CD4-positive, alpha-beta T cell treated with Interleukin-4 for 1 hour (primary cell): ENCODE measurements at places on chromosomes 7 and 10.
A peak's percentile ranks its signal among the peaks of the same experiment; 100 is the strongest.

GRCh38 chr7:108360058-108360800 is 96.0 kb downstream of the NRCAM start:
- DNase-seq = no peak

- no peak for DNase-seq
These were observed 29.3 kb upstream of the GGCT start for GRCh38 chr7:30533886-30534285.

- no peak for DNase-seq
These were observed 30.4 kb downstream of the A1CF start for GRCh38 chr10:50855015-50855414.

DNA sequence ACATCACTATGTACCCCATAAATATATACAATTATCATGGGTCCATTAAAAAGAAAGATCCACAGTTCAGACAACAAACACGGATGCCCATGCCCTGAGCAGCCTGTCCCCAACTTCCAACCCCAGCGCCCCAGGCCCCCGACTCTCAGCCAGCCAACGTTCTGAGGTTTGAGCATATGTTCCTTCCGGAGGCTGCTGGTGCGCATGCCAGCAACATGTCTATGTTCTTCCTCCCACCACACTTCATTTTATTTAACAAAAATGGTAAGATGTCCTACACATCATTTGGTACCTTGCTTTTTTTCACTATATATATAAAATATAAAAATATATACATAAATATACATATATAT is 250.9 kb downstream of the MAD1L1 start:
- no peak for DNase-seq

DNA sequence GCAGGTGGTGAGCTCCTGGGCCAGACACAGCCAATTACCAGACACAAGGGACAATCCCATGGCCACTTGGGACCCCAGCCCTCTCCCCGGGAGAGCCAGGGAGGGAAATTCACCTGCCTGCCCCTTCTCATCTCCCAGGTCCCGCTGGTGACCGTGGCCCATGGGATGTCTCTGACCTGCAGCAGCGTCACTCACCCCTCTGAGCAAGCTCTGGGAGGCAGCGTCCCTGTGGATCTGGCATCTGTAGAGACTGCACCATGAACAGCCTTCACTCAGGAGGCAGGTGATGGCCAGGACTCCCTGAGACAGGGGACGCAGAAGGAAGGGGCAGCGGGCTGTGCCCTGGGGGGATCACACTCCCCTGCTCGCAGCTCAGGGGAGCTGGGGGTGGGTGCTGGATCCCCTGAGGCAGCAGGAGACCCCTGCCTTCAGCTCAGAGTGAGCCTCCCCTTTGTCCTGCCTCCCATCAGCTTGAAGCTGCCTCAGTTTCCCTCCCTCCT is 90.8 kb downstream of the FOXL3 start:
- no peak for DNase-seq

DNA sequence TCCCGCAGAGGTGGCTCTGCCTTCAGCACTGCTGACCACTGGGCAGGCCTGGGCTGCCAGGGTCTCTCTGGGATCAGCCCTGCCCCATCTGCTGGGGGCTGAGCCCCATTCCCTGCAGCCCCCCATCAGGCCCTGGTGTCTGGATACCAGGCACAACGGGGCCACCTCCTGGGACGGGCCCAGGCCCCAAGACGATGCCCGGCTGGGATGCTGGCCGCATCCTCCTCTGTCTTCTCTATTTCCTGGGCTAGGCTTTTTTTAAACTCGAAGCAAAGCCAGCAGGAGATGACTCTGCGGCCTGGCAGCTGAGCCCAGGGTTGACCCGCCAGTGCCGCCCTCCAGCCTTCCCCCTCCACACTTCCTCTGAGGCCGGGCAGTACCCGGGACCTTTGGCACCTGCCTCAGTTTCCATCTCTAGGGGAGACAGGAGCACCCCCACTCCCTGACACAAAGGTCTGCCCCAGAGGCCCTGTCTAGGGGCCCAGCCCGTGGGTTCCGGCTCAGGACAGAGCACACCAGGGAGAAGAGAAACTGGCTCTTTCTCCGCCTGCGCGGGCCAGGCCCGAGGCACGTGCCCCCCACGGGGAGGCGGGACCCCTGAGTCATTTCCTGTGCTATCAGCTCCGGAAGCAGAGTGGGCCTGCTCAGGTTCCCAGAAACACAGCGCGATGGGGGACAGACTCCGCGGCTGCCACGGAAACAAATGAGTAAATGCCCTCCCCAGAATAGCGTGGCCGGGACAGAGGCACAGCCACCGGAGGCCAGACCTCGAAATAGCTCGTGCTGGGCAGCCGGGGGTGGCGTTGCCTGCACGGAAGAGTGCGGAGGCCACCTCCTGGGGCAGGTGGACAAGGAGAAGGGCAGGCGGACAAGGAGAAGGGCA is 84.6 kb upstream of the PDGFA start:
- peak; percentile 95 for DNase-seq

- DNase-seq = no peak
These were observed 149.6 kb upstream of the PPP2R2D start for GRCh38 chr10:131750973-131751826.

DNA sequence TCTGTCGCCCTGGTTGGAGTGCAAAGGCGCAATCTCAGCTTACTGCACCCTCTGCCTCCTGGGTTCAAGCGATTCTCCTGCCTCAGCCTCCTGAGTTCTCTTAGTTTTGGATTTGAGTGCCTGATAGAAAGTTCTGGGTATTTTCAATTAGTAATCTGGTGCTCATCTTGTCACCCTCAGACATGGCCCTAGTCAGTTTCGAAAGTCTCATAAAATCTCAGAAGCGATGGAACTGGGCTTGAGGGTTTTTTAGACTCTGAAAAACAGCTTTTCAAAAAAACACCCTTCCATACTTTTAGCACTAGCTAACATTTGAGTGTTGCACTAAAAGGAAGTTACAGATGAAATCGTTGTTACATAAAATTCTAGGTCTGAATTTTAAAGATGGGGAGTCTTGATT is 9.4 kb upstream of the PIP4K2A start:
- DNase-seq = no peak

GRCh38 chr7:22611758-22612079 is 111.7 kb upstream of the STEAP1B start:
- no peak for DNase-seq

DNA sequence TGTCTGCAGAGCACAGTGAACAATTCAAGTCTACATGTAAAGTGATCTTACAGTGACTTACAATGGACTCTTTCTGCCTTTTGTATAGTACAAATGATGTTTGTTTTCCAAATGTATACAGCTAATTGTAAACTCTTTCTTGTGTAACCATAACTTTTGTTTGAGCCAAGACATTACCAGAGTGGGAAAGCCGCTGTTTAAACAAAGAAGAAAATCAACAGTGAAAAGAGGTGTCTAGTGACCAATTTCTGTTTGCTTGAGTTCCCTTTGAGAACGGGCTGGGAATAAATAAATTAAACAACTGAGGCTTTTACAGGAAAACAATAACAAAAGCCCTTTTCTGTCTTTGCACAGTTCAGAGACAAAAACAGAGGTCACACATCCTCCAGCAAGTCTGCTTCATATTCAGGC is 1163.4 kb downstream of the CNTNAP2 start:
- no peak for DNase-seq

- no peak for DNase-seq
These were observed 19.3 kb downstream of the CDHR3 start for GRCh38 chr7:105982388-105982787.

- no peak for DNase-seq
These were observed 99.0 kb downstream of the AOAH start for GRCh38 chr7:36625247-36625646.

DNA sequence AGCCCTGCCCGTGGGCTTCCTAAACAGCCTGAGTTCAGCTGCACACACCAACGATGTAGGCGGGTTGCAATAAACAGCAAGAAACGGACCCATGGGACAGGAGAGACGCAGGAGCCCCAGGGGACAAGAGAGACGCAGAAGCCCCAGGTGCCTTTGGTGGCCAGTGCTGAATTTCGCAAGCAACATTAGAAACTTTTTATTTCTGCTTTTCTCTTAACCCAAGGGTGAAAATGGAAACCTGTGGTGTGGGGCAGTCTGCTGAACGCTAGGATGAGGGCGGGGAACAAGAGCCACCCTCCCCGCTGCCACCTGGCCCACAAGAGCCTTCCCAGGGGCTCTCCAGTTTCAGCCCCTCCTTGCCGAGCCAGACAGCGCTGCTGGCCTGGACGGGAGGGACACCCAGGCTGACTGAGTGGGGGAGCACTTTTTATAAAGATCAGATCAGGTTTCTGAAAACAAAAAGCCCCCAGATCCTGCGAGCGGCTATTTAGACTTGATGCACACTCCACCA is 20.0 kb upstream of the GPR146 start:
- no peak for DNase-seq

DNA sequence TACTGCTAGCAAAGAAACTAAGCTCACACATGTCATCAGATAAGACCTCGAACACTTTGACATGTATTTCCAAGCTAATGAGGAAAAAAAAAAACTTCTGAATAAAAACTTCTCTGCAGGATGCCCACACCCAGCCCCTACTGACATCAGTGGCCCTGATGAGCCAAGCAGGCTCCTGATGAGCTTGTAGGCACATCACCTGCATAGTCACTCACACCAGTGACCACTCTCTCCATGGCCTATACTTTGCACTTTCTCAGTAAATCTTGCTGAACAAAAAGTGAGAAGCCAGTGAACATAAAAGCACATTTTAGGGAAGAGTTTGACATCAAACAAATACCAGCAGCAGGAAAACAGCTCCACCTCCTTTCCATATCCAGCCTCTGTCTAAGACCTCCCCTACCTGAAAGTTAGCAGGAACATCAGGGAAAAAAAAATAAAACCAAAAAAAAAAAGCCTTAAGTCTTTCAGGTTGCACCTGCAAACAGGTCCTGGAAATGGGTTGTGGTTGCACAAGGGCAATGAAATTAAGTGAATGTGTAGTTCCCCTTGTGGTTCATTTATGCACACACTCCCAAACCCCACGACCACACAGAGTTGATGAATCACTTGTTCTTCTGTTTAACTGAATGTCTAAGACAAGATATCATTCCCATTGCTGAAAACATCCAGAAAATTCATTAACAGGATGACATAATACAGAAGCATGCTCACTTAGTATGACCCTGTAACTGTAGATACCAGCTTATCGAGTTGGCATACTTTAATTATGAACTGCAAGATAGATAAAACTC is 205.2 kb upstream of the PDE1C start:
- no peak for DNase-seq

DNA sequence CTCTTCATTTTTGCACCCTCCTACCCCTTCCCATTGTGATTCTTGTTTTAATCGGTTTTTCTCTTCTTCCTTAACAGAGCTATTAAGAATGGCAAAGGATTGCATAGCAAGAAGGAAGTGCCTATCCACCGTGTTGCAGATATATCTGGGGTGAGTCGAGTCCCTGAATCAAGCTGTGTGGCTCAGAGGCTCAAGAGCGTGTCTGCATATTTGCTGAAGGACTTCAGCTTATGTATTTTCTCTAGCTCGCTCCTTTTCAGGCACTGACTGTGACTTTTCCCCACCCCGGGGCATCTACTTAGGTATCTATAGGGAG is 126.6 kb downstream of the LRRC4 start:
- DNase-seq = no peak

GRCh38 chr7:8931906-8932646 is 498.7 kb downstream of the NXPH1 start:
- no peak for DNase-seq

DNA sequence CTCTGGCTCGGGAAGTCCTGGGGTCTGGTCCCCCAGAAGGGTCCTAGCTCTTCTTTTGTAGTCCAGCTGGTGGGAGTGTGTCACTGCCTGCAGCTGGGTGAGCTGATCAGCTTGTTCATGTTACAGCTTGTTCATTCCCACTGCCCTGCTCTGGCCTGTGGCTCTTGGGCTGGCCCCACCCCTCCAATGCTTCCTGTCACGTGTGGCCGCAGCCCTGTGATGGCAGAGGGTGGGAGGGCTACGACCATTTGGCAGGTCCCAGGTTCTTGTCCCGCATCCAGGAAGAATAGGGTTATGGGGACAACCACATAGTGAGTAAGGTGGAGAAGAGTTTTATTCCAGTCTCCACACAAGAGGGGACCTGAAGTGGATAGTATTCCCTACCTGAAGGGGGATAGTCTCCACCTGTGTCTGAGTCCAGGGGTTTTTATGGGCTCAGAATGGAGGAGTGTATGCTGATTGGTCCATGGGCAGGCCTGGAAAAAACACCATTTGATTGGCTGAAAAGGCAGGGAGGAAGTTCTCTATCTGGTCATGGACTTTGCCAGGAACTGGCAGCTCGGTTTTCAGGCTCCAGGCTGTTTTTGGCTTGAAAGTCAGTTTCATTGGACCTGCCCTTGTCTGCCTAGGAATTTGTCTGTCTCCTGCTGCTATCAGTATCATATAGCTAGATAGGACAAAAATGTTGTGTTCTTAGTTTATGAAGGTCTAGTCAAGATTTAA is 13.1 kb downstream of the SDHAF3 start:
- DNase-seq = no peak

DNA sequence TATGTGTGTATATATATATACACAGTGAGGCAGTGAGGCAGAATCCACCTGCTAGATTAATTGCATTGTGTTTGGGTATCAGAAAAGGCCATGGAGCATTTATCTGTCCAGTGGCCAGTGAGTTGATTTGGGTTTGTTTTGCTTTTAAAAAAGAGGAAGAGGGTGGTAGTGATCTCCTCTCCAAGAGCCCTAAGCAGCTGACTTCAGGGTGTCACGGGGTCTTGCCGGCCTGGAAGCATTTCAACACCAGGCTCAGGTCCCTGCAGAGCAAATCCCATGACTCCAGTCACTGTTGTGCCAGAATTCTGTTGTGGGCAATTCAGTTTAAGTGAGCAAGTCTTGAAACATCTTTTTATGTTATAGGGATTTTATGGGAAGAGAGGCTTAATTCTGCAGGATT is 30.6 kb upstream of the GPNMB start:
- peak; percentile 3 for DNase-seq

DNA sequence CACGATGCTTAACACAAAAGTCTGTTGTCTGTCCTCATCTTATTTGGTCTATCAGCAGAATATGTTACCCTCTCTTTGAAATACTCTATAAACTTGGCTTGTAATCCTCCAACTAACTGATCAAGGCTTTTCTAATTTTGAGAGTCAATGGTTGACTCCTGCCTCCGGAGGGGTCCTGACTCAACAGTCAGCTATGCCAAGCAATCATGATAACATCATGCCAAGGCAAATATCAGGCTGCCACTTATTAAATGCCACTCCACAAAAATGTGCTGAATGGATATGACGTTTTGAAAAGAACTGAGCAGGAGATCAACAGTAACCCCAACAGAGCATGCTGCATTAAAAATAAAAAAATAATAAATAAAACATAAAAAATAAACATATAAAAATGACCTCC is 116.1 kb downstream of the PARD3 start:
- no peak for DNase-seq

DNA sequence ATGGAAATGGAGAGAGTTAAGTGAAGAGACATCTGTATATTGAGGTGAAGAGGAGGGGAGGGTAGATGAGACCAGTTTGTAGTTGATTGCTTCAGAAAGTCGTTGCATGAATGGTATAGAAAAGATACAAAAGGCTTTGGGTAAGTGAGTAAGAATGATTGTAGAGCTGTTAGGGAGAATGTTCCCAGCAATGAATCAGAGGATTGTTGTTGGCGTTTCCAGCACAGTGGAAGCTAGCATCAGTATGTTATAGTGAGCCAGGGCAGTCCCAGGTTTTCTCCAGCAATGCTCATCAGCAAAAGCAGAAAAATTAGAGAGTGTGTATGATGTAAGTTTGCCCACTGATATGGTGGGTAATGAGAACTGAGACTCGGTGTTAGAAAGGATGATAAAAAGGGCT is 15.4 kb upstream of the CDK6 start:
- no peak for DNase-seq
